ENCODE measurements at places on chromosomes 7 and 10.

- no peak overlapping the region for H3K4me3 ChIP-seq
- H3K27ac ChIP-seq, result no peak overlapping the region
- no peaks in the 10 kb centered on the region for H3K27me3 ChIP-seq
- no peak for DNase-seq
- H3K36me3 ChIP-seq, result no peaks in the 10 kb centered on the region
- H3K4me1 ChIP-seq, result no peaks in the 10 kb centered on the region
Measured at GRCh38 chr7:137025469-137026175, 157.2 kb downstream of the CHRM2 start.

- no peak overlapping the region for H3K4me3 ChIP-seq
- no peak overlapping the region for H3K27ac ChIP-seq
- H3K36me3 ChIP-seq, result no peaks in the 10 kb centered on the region
Measured at GRCh38 chr10:33381451-33382215, 47.2 kb upstream of the NRP1 start.

- H3K27ac ChIP-seq, result no peak overlapping the region
- peaks cover 7% of the 10 kb centered on the region for H3K27me3 ChIP-seq
- no peaks in the 10 kb centered on the region for H3K36me3 ChIP-seq
Measured at GRCh38 chr10:114388275-114388674, 16.0 kb downstream of the AFAP1L2 start.

DNA sequence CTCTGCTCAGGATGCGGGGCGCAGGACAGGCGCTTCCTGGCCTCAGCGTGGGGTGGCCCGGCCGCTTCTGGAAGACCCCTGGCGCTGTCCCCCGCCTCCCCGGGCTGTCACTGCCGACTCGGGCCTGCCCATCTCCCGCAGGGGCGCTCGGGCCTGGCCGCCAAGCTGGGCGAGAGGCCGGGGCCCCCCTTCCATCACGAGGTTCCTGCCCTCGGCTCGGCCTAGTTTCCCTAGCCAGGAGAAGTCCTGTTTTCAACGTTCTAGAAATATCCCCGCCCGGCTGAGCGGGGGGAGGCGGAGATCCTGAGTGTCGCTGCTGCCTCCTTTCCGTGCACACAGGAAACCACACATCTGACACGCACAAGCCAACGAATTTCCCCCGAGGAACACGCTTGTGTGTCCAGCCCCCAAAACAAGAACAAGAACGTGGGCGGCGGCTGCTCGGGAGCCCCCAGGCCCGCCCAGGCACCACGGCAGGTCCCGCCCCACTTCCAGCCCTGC is 33.7 kb downstream of the AP5Z1 start:
- H3K4me3 ChIP-seq, result no peak overlapping the region
- no peak overlapping the region for H3K27ac ChIP-seq
- no peak for DNase-seq
- no peaks in the 10 kb centered on the region for H3K4me1 ChIP-seq
- H3K27me3 ChIP-seq, result peaks cover 4% of the 10 kb centered on the region

DNA sequence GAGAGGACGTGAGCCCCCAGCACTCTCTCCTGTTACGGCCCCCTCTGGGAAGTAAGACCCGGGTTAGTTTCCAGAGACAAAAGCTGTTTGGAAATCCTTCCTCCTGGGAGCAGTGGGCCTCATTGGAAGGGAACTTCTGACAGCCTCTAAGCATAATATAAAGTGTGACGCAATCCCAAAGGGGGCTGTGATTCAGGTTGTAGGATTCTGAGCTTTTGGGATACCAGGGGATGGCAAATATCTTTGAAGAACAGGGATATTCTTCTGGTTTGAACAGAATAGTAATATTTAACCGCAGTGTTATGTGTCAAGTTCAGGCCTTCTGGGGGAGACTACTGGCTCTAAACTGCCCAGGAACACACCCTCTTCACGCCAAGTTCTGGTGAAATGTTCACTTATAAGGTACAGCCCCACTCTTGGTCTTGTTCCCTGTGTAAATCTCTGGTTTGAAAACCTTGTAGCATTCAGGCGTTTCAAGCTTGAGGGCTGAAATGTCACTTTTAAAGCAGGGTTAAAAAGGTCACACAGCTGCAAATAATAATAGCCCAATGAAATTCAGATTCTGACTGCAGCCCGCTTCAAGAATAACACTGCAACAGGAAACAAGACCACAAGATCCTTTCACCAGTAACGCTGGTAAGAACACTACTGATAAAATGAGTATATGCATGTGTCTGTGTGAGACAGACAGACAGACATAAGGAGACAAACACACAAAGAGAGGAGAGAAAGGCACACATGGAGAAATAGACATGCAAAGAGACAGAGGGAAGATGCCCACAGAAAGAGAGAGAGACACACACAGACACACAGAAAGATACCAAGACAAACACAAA is 69.0 kb downstream of the CREB5 start:
- DNase-seq, result no peak
- H3K4me3 ChIP-seq, result no peak overlapping the region
- H3K27me3 ChIP-seq, result peaks cover 6% of the 10 kb centered on the region

GRCh38 chr10:73785721-73786511 is 510 bp downstream of the ZSWIM8 start:
- no peaks in the 10 kb centered on the region for H3K27me3 ChIP-seq
- peaks cover 16% of the 10 kb centered on the region for H3K4me1 ChIP-seq
- H3K27ac ChIP-seq, result peak overlapping the region; percentile 78
- H3K4me3 ChIP-seq, result peak overlapping the region; percentile 96

GRCh38 chr10:44937196-44938005 is 22.2 kb upstream of the RASSF4 start:
- no peak overlapping the region for H3K4me3 ChIP-seq
- no peaks in the 10 kb centered on the region for H3K4me1 ChIP-seq
- no peaks in the 10 kb centered on the region for H3K27me3 ChIP-seq
- H3K27ac ChIP-seq, result no peak overlapping the region

DNA sequence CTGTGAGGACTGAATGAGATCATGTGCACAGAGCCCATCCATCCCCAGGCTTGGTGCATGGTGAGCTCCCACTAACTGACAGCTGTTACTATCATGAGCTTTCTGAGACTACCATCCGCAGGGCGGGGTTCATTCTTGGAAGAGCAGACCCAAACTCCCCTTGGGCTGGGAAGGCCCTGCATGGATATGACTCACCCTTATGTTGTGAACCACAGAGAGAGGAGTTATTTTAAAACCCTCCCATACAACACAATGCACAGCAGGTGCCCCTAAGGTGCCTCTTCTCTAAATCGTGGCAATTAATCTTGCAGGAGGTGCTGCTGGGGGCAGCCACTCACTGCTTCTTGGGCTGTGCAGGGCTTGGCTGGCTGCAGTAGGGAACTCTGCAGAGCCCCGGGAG is 219.1 kb downstream of the GFRA1 start:
- no peak overlapping the region for H3K27ac ChIP-seq
- no peaks in the 10 kb centered on the region for H3K27me3 ChIP-seq
- no peak overlapping the region for H3K4me3 ChIP-seq
- H3K4me1 ChIP-seq, result peaks cover 3% of the 10 kb centered on the region

GRCh38 chr7:79563821-79564522 is 110.5 kb upstream of the MAGI2 start:
- DNase-seq, result no peak
- H3K4me1 ChIP-seq, result no peaks in the 10 kb centered on the region
- no peak overlapping the region for H3K27ac ChIP-seq
- H3K36me3 ChIP-seq, result no peaks in the 10 kb centered on the region

GRCh38 chr10:63430091-63430998 is 35.4 kb downstream of the JMJD1C start:
- peaks cover 3% of the 10 kb centered on the region for H3K36me3 ChIP-seq
- no peak overlapping the region for H3K4me3 ChIP-seq

GRCh38 chr10:128875030-128875744 is 591.9 kb upstream of the MGMT start:
- H3K27ac ChIP-seq, result no peak overlapping the region
- H3K27me3 ChIP-seq, result peaks cover 2% of the 10 kb centered on the region
- no peak overlapping the region for H3K4me3 ChIP-seq
- no peaks in the 10 kb centered on the region for H3K4me1 ChIP-seq

- H3K4me3 ChIP-seq, result no peak overlapping the region
- H3K36me3 ChIP-seq, result no peaks in the 10 kb centered on the region
- no peak overlapping the region for H3K27ac ChIP-seq
- no peak for DNase-seq
- H3K4me1 ChIP-seq, result peaks cover 15% of the 10 kb centered on the region
- H3K27me3 ChIP-seq, result no peaks in the 10 kb centered on the region
Measured at GRCh38 chr7:4655311-4655710, 26.8 kb upstream of the FOXK1 start.

GRCh38 chr7:98470485-98471240 is 69.8 kb upstream of the BAIAP2L1 start:
- H3K27ac ChIP-seq, result no peak overlapping the region
- no peaks in the 10 kb centered on the region for H3K36me3 ChIP-seq
- H3K27me3 ChIP-seq, result peaks cover 14% of the 10 kb centered on the region
- H3K4me3 ChIP-seq, result peak overlapping the region; percentile 28
- H3K4me1 ChIP-seq, result peaks cover 8% of the 10 kb centered on the region

- no peak for DNase-seq
- H3K4me1 ChIP-seq, result no peaks in the 10 kb centered on the region
- no peaks in the 10 kb centered on the region for H3K36me3 ChIP-seq
- no peak overlapping the region for H3K27ac ChIP-seq
- H3K4me3 ChIP-seq, result no peak overlapping the region
Measured at GRCh38 chr7:37960483-37960882, 40.0 kb downstream of the EPDR1 start.

DNA sequence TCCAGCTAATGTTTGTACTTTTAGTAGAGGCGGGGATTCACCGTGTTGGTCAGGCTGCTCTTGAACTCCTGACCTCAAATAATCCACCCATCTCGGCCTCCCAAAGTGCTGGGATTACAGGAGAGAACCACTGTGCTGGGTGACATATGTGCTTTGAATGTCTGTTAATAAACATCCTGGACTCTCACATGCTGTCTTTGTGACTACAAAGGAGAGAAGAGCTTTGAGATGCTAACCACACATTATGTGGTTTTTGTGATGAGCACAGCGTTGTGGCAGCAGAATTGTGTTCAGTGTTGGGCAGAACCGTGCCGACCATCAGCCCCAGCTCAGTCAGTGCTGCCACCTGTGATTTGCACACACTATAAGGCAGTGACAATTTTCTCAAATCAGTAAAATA is 500.1 kb upstream of the KLF6 start:
- no peak overlapping the region for H3K4me3 ChIP-seq
- no peak overlapping the region for H3K27ac ChIP-seq
- no peaks in the 10 kb centered on the region for H3K4me1 ChIP-seq
- H3K27me3 ChIP-seq, result no peaks in the 10 kb centered on the region
- no peaks in the 10 kb centered on the region for H3K36me3 ChIP-seq

- H3K4me1 ChIP-seq, result peaks cover 5% of the 10 kb centered on the region
- no peak overlapping the region for H3K4me3 ChIP-seq
- no peak overlapping the region for H3K27ac ChIP-seq
- DNase-seq, result no peak
Measured at GRCh38 chr10:28879246-28879645, 201.9 kb downstream of the BAMBI start.

- peaks cover 30% of the 10 kb centered on the region for H3K4me1 ChIP-seq
- H3K27ac ChIP-seq, result peak overlapping the region; percentile 68
- peak; percentile 50 for DNase-seq
- H3K27me3 ChIP-seq, result no peaks in the 10 kb centered on the region
Measured at GRCh38 chr7:24576171-24577025, 3.1 kb downstream of the PALS2 start.

DNA sequence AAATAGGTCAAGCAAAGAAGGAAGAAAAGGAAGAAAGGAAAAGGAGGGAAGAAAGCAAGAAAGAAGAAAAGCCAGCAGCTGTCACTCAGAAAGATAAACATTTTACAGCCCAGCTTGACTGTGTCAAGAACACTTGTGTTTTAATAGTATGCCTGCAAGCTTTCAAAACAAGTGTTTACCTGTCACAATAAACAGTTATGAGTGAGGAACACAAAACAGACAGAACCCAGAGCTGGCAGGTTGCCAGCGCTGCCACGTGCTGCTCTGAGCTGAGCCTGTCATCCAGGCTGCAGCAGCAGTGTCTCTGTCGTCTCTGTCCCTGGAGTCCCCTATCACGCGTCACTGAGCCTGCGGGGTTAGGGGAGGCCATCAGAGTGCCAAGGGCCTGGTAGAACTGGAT is 827.6 kb upstream of the AUTS2 start:
- H3K4me1 ChIP-seq, result no peaks in the 10 kb centered on the region
- peak; percentile 12 for DNase-seq
- H3K4me3 ChIP-seq, result no peak overlapping the region
- no peaks in the 10 kb centered on the region for H3K36me3 ChIP-seq
- H3K27ac ChIP-seq, result no peak overlapping the region

DNA sequence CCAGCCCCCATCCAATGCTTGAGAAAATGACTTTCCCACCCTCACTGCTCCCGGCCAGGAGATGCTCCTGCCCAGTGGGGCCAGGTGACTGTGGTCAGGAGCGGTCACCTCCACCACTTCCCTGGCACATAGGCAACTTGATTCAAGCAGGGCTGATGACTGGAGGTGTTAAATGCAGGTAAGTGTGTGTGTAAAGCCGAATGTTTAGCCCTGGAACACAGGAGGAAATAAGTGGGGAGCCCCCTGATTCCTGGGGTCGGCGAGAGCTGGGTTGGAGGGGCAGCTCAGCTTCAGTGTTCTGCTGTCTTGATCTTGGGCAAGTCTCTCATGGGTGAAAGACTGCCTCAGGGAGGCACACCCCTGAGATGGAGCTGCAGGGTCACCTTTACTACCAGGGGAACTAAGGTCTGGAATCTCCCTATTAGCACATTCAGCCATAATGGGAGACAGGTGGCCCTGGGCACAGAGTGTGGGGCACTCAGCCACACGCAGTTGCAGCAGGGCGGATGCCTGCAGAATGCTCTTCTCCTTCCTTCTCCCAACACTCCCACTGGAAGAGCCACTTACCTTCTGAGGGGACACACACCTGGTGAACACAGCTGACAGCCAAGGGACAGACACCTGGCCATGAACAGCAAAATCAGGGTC is 124.1 kb downstream of the PTPN20 start:
- peaks cover 9% of the 10 kb centered on the region for H3K27me3 ChIP-seq
- peaks cover 2% of the 10 kb centered on the region for H3K4me1 ChIP-seq
- H3K36me3 ChIP-seq, result no peaks in the 10 kb centered on the region
- H3K4me3 ChIP-seq, result no peak overlapping the region

GRCh38 chr10:52883996-52884871 is 111.7 kb upstream of the MBL2 start:
- no peaks in the 10 kb centered on the region for H3K4me1 ChIP-seq
- H3K27me3 ChIP-seq, result no peaks in the 10 kb centered on the region
- peak; percentile 54 for DNase-seq

- no peak overlapping the region for H3K27ac ChIP-seq
- H3K27me3 ChIP-seq, result no peaks in the 10 kb centered on the region
- H3K36me3 ChIP-seq, result no peaks in the 10 kb centered on the region
- H3K4me1 ChIP-seq, result no peaks in the 10 kb centered on the region
- no peak for DNase-seq
- H3K4me3 ChIP-seq, result no peak overlapping the region
Measured at GRCh38 chr10:34728361-34728760, 86.7 kb downstream of the PARD3 start.
